AG04449 (cell line): ENCODE measurements at places on chromosomes 4 and X.
A peak's percentile ranks its signal among the peaks of the same experiment; 100 is the strongest.

GRCh38 chr4:144989306-144989705 lies 108.7 kb downstream of the ANAPC10 start:
- no peak for DNase-seq

DNA sequence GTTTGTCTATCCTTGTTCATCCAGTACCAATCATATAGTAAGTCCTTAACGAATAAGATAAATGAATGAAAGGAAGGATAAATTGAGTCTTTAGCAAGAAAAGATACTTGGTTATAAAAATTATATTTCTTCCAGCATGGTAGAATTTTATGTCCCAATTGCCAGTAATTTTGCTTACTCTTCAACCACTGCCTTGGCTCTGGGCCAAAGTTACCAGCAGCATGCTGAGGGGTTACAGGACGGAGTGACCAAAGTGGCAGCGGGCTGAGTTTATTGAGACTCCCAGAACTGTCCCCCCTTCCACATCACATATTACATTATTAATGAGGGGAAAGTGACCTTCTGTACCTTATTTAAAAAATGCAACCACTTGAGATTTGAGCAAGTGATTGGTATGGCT lies 121.7 kb downstream of the RASGEF1B start:
- DNase-seq: no peak

DNA sequence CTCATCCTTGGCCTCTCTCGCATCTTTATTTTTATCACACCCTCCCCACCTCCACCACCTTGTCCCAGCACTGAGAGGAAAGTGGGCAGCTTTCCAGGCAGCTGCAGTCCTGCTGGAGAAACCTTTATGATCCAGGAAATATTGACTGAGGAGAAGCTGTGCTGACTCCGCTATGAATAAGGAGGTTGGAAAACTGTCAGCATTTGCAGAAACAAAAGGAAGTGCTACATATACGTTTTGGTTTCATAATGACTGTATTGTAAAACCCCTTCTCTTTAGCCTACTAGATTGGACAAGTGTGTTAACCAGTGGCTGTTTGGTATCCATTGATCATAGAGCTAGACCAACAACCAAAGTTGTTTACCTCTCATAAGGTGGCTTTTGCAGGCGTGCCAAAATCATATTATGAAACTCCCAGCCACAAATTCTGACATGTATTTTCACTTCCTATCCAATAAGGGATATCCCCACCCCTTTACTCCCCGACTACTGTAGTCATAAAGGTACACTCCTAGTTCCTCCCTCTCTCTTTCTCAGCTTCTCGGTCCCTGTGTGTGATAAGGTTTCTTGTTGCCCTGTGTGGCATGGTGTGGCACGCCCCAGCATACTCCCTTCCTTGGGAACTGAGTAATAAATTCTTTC lies 88.4 kb downstream of the GPR143 start:
- no peak for DNase-seq

DNA sequence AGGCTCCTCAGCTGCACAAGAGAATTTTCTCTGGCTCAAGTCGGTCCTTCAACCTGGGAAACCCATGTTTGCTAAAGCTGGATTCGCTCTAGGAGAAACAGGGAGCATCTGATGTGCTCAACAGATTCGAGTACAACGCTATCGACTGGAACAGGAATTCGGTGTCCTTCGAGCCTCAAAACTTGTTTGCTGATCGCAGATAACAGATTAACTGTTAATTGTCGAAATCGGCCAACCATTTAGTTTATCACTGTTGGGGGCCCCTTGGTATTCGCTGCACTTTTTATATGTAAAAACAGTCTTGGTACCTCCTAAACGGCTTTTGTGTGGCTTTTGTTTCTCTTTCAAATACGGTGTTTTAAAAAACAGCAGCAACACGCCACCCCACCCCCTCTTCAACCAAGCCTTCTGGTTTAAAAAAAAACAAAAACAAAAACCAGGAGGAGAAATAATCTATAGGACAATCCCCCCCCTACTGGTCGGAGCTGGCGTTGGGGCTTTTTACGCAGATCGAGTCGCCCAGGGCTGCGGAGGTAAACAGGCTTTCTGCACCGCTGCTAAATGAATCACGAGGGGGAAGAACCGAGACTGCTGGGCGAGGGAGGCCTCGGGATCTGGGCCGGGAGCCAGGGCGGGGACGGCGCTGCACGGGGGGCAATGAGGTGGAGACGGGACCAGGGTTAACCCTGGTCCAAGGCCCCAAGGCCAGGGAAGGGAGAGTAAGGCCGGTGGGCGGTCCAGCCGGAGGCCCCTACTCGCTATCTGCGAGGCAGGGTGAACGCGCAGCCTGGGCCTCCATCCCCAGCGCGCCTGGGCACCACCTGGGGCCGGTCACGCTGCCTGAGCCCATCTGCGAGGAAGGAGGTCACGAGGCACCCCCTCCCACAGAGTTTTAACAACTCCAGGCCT lies 71.7 kb upstream of the BCOR start:
- DNase-seq: peak; percentile 19

- no peak for DNase-seq
Measured at GRCh38 chrX:67725471-67725870, 181.7 kb downstream of the AR start.

GRCh38 chrX:101219864-101220346 lies 319 bp downstream of the DRP2 start:
- DNase-seq: no peak

GRCh38 chr4:186203406-186203805 lies 12.0 kb downstream of the CYP4V2 start:
- no peak for DNase-seq

- DNase-seq: no peak
Measured at GRCh38 chr4:39635023-39635422, 3.6 kb downstream of the SMIM14 start.

GRCh38 chrX:78066110-78066509 lies 37.9 kb upstream of the PGK1 start:
- DNase-seq: no peak

DNA sequence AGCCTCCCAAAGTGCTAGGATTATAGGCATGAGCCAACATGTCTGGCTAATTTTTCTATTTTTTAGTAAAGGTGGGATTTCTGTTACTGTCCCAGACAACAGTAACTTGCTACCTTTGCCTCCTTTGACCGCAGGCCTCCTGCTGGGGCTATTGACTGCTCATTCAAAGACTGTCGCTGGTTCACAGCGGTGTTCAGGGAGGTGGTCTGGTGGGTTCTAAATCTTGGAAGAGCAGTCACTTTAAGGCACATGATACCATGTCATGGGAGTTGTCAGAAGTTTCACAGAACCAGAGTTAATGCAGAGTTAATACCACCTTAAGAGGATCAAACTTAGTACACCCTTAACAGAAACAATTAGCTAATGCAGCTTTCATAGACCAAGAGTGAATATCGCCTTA lies 3.8 kb downstream of the ASMT start:
- DNase-seq: no peak

DNA sequence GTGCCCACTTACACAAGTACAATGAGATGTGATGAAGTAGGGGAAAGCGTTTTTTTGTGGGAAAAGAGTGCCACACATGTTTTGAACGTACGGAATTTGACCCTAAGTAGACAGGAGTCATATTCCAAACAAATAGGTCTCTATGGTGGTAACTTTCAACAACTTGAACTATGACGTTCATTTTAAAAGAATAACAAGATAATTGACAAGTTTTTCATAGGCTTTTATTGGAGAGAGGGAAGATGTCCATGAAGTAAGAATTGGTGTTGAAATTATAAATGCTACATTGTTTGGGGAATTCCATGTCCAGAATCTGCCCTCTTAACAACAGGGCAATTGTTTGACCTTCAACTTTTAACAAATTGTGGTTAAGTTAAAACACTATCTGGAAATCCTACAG lies 126.5 kb downstream of the GASK1B start:
- no peak for DNase-seq

DNA sequence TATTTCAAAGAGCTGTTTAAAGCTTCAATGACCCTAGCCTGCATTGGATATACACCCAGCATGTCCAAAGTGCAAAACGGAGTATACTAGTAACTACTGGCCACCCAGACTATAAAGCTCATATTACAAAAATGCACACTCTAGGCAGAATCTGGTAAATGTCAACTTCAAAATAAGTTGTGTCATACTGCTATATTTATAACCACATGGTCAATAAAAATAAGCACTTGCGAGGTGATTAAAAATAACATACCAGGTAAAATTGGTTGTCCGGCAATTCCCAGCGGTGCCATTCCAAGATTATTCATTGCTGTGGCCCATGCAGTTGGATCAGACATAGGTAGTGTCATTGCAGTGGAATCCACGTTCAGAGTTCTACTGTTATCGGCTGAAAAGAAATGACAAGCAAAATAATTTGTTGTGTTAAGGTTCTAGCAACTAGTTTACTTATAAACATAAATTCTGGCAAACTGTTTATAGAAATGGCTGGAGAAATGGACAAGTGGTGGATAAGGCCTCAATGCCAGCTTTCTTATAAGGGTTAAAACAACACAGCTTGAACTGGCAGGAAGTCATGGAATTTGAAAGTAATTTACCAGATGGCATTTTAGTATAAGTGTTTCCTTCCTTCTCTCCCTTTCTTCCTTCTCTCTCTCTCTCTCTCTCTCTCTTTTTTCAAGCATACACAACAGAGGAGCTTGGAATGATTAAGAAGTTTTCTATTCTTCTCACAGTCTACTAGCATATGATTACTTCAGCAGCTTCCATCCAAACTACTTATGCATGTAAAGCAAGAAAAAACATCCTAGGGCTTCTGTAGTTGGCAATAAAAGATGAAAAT lies 199.9 kb downstream of the ENOX2 start:
- DNase-seq: no peak

DNA sequence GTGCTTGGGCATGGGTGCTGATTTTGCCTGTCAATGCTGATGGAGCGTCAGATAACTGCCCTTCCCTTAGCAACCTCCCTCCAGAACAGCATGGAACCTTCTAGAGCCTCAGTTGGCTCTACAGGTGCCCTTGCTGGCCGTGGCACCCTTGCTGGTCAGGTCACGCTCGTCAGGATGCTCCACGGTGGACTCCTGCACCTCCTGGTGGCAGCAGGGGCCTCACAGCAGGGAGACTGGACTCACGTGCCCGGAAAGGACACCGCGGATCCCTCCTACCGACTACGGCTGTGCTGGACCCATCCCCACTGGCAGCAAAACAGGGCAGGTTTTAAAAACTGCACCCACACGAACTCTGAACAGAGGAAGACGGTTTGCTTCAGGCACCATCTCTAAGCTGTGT lies 82.1 kb upstream of the AFAP1 start:
- no peak for DNase-seq

GRCh38 chr4:112031712-112032328 lies 113.4 kb upstream of the FAM241A start:
- no peak for DNase-seq

- DNase-seq: peak; percentile 85
Measured at GRCh38 chr4:77921701-77922100, 59.1 kb downstream of the MRPL1 start.

- DNase-seq: no peak
Measured at GRCh38 chr4:3475041-3475712, 12.1 kb downstream of the DOK7 start.

- DNase-seq: no peak
Measured at GRCh38 chr4:23978002-23978401, 88.2 kb upstream of the PPARGC1A start.

- DNase-seq: no peak
Measured at GRCh38 chr4:187021436-187022205, 298.0 kb upstream of the FAT1 start.

DNA sequence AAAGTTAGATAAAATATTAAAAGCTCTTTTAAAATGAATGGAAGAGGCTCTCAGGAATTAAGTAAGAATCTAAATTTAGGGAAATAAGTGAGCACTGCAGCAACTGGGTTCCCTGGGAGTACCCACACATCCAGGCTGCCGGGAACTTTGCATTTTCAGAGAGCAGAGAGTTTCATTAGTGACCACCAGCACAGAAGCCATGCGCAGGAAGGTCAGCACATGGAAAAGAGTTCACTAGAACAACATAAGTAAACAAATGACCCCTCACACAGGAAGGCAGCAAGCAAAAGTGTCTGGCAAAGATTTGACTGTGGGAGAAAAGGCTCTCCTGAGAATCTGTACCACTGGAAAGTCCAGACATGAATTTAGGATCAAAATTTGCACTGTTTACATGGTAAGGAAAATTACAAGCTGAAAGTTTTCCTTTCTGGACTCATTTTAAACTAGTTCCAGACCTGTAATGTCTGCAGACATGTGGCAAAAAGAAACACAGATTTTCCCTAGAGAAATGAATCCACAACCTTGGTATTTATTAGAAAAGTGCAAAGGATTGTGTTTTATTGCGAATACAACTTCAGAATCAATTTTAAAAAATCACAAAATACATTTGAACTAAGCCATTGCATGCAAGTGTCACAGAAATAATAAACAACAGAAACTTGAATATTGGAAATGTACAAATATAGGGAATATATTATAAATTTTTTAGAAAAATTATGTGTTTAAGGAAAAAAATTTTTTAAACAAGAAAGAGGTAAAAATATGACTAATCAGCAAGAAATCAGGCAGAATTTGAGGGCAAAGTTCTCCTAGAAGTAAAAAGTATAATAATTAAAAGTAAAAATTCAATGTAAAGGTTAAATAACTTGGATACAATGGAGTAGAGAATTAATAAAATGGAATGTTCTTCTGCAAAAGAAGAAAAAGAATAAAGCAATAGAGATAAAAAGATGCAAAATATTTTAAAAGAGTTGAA lies 18.4 kb upstream of the MYOZ2 start:
- no peak for DNase-seq

GRCh38 chr4:150164055-150164454 lies 85.8 kb downstream of the DCLK2 start:
- DNase-seq: no peak

DNA sequence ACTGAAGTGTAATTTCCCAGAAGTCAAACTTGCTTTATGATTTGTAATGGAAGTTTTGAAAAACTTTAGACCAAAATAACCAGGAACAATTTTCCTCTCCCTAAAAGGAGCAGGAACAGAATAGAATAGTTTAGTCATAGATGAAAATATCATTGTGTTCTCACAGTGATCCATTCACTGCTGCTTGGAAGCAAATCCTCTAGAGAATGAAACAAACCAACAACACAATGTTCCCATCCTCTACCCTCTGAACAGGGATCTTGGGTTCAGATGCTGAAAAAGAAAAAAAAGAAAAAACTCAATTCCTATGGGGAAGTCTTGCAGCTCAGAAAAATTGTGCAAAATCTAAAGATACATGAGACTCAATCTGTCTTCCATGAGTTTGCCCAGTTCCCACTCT lies 12.2 kb downstream of the DSPP start:
- no peak for DNase-seq

GRCh38 chr4:184815046-184815877 lies 10.5 kb downstream of the ACSL1 start:
- DNase-seq: no peak

- DNase-seq: no peak
Measured at GRCh38 chrX:84363663-84364062, 138.6 kb downstream of the HDX start.
